ENCODE measurements at places on chromosomes 11 and 22.

DNA sequence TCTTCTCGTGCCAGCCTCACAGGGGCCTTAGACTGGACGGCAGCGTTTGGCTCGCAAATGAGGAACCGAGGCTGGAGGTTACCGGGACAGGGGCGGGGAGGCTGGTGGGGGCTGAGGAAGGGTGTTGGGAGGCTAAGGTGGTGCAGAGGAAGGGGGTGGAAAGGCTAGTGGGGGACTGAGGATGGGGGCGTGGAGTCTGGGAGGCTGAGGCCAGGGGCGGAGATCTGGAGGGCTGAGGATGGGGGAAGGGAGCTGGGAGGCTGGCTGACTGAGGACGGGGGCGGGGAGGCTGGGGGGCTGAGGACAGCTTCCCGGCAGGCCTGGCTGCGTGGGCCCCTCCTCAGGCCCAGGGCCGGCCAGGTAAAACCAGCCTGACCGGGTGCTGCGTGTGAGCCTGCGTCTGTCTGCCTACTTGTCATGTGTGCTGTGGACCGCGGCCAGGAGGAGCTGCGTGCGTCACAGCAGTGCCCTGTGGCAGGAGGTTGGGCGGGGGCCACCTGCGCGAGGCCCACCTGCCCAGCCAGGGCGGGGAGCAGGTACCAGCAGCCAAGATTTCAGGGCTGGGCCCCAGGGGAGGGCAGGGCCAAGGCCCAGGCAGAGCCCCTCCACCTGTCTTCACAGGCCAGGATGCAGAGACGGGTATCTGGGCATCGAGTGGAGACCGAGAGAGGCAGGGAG is 9.4 kb upstream of the PIM3 start:
- no peaks in the 10 kb centered on the region for H3K36me3 ChIP-seq
- no peak overlapping the region for H3K4me3 ChIP-seq
- H3K27ac ChIP-seq, result no peak overlapping the region
- peaks cover 5% of the 10 kb centered on the region for H3K4me1 ChIP-seq
- DNase-seq, result no peak
- H3K27me3 ChIP-seq, result no peaks in the 10 kb centered on the region

DNA sequence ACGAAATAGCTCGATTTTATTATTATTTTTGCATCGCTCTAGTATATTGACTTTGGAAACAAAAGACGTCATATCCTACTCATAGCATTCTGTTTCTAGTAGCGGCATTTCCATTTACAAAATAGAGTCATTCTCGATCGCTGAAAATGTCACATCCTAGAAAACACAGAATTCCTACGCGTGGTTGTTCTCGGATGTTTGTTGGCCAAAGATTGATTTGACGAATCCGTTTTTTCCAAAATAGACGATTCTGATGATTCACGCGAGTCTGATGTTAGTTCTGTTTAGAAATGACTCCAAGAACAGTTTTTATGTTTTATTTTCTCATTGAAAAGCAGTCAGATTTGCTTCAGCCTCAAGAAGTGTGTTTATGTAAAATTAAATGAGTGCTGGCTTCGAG is 47.6 kb downstream of the SMIM38 start:
- H3K27ac ChIP-seq, result no peak overlapping the region
- no peaks in the 10 kb centered on the region for H3K36me3 ChIP-seq
- peaks cover 5% of the 10 kb centered on the region for H3K4me1 ChIP-seq
- H3K4me3 ChIP-seq, result no peak overlapping the region
- H3K27me3 ChIP-seq, result peaks cover 2% of the 10 kb centered on the region

GRCh38 chr11:19646921-19647320 is 65.7 kb upstream of the NAV2 start:
- peaks cover 26% of the 10 kb centered on the region for H3K27me3 ChIP-seq
- no peak for DNase-seq
- no peak overlapping the region for H3K27ac ChIP-seq
- no peak overlapping the region for H3K4me3 ChIP-seq

DNA sequence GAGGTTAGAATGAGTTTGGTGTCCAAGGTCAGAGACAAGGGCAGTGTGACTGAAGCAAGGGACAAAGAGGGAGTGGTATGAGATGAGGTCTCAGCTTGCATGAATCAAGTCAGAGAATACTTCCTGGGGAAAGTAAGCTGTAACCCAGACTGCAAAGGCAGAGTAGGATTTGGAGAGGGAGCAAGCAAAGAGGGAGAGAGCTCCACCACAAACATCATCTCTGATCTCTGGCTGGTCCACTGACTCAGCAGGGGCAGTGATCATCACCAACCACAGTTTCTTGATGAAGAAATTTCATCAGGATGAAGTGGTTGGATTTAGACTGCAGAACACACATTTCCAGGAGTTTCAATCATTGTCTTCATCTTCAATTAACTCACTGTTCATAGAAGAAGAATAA is 54.9 kb upstream of the HMGXB4 start:
- peaks cover 40% of the 10 kb centered on the region for H3K27me3 ChIP-seq
- H3K27ac ChIP-seq, result no peak overlapping the region
- H3K4me3 ChIP-seq, result no peak overlapping the region
- no peaks in the 10 kb centered on the region for H3K4me1 ChIP-seq
- H3K36me3 ChIP-seq, result no peaks in the 10 kb centered on the region

DNA sequence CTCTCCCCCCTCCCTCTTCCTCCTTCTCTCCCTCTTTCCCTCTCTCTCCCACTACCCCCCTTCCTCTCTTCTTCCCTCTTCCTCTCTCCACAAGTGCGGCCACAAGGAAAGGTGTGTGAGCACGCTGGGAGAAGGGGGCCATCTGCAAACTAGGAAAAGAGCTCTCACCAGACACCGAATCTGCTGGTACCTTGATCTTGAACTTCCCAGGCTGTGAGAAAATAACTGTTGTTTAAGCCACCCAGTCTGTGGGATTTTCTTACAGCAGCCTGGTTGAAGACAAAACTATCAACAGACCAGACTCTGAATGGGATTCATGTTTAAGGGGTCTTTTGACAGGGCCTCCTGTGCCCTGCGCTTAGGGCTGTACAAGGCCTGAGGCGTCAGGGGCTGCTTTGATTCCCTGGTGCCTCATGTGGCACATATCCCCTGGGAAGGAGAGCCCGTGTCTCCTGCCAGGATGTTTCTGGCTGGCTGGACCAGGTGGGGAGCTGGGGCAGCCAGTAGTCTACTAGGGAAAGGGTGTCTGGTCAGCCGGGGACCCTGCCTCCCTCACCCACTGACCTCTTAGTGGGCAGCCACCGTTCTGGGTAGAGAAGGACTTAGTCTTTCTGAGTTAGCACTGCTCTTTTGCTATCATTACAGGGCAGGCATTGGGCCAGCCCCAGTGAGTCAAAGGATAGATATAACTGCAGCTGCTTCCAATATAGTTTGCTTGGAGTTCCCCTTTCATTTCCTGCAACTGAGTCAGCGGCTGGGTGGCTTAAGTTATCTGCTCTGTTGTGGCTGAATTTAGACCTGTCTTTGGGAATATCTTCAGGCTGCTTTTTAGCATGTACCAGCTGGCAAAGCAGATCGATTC is 6.2 kb downstream of the PANX1 start:
- peaks cover 54% of the 10 kb centered on the region for H3K4me1 ChIP-seq
- H3K27me3 ChIP-seq, result no peaks in the 10 kb centered on the region

- DNase-seq, result no peak
- no peak overlapping the region for H3K27ac ChIP-seq
- H3K36me3 ChIP-seq, result no peaks in the 10 kb centered on the region
- H3K4me3 ChIP-seq, result no peak overlapping the region
Observed at GRCh38 chr11:75311858-75312288, 39.6 kb downstream of the ARRB1 start.

- no peaks in the 10 kb centered on the region for H3K27me3 ChIP-seq
- H3K4me1 ChIP-seq, result peaks cover 3% of the 10 kb centered on the region
- no peaks in the 10 kb centered on the region for H3K36me3 ChIP-seq
- H3K4me3 ChIP-seq, result no peak overlapping the region
- H3K27ac ChIP-seq, result no peak overlapping the region
Observed at GRCh38 chr22:17228725-17229126, 9.5 kb upstream of the ADA2 start.

- peaks cover 7% of the 10 kb centered on the region for H3K36me3 ChIP-seq
- H3K27me3 ChIP-seq, result no peaks in the 10 kb centered on the region
- H3K4me3 ChIP-seq, result peak overlapping the region; percentile 51
- DNase-seq, result peak; percentile 48
- peak overlapping the region; percentile 84 for H3K27ac ChIP-seq
- H3K4me1 ChIP-seq, result peaks cover 4% of the 10 kb centered on the region
Observed at GRCh38 chr11:95641495-95641894, 148.1 kb downstream of the FAM76B start.

DNA sequence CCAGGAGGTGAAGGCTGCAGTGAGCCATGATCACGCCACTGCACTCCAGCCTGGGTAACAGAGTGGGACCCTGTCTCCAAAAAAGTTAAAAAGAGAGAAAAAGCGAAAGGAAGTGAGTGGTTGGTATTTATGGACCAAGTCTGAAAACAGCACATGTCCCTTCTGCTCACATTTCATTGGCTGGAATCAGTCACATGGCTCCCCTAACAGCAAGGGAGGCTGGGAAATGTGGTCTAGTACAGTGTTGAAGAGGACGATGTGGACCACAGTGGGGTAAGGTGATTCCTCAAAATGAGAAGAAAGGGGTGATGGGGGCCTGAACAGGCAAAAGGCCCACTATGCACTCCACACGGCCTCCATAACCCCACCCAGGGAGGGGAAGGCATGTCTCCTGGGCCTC is 32.5 kb upstream of the SMTN start:
- DNase-seq, result no peak
- no peak overlapping the region for H3K4me3 ChIP-seq
- peaks cover 5% of the 10 kb centered on the region for H3K4me1 ChIP-seq
- H3K27me3 ChIP-seq, result peaks cover 2% of the 10 kb centered on the region

- peaks cover 12% of the 10 kb centered on the region for H3K4me1 ChIP-seq
- H3K27me3 ChIP-seq, result no peaks in the 10 kb centered on the region
- H3K36me3 ChIP-seq, result no peaks in the 10 kb centered on the region
- H3K4me3 ChIP-seq, result no peak overlapping the region
- H3K27ac ChIP-seq, result no peak overlapping the region
Observed at GRCh38 chr22:45248832-45249561, 8.3 kb upstream of the KIAA0930 start.

- H3K27me3 ChIP-seq, result peaks cover 4% of the 10 kb centered on the region
- no peaks in the 10 kb centered on the region for H3K4me1 ChIP-seq
- no peak for DNase-seq
- no peak overlapping the region for H3K27ac ChIP-seq
- H3K4me3 ChIP-seq, result no peak overlapping the region
Observed at GRCh38 chr11:95508219-95508890, 277.4 kb upstream of the SESN3 start.

DNA sequence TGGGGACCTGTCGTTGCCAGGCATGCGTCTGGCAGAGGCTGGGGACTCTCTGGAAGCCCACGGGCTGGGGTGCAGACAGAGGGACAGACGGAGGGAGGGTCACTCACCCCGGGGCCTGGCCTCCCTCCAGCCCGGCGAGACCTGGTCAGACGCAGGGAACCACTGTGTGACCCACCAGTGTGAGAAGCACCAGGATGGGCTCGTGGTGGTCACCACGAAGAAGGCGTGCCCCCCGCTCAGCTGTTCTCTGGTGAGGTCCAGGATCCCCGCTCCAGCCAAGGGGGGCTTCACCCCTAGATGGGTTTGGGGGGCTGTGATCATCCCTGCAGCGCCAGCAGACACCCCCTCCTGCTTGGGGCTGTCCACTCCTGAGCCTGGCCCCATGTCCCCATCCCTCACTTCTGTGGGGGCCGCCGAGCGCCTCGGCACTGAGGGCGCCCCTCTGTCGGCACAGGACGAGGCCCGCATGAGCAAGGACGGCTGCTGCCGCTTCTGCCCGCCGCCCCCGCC is 23.6 kb upstream of the MUC5B start:
- no peak overlapping the region for H3K4me3 ChIP-seq
- H3K27ac ChIP-seq, result no peak overlapping the region
- DNase-seq, result no peak
- no peaks in the 10 kb centered on the region for H3K4me1 ChIP-seq

GRCh38 chr22:47540011-47540410 is 777.6 kb downstream of the TBC1D22A start:
- H3K4me3 ChIP-seq, result no peak overlapping the region
- H3K4me1 ChIP-seq, result no peaks in the 10 kb centered on the region
- H3K27ac ChIP-seq, result no peak overlapping the region
- no peaks in the 10 kb centered on the region for H3K27me3 ChIP-seq
- DNase-seq, result no peak
- H3K36me3 ChIP-seq, result no peaks in the 10 kb centered on the region

DNA sequence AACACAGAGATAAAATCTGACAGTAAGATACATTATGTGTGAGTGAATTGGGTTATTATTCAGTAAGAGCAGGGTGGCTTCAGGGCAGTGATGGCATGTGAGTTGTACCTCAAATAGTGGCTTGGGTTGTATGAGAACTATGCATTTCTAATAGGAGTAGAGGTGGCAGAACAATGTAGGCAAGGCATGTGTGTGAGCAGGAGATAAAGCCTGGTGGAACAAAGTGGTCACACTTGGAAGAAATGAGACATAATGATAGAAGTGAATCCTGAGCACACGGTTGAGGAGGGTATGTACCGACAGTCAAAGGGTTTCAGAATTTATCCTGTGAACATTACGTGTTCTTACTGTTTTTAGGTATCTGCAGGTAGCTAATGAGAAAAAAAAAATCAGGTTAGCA is 159.3 kb downstream of the CASP12 start:
- no peak overlapping the region for H3K27ac ChIP-seq
- no peak overlapping the region for H3K4me3 ChIP-seq
- no peaks in the 10 kb centered on the region for H3K27me3 ChIP-seq
- peaks cover 5% of the 10 kb centered on the region for H3K4me1 ChIP-seq

- no peak overlapping the region for H3K27ac ChIP-seq
- no peak for DNase-seq
- no peak overlapping the region for H3K4me3 ChIP-seq
- peaks cover 24% of the 10 kb centered on the region for H3K4me1 ChIP-seq
- H3K36me3 ChIP-seq, result peaks cover 29% of the 10 kb centered on the region
Observed at GRCh38 chr11:83078269-83078668, 6.6 kb upstream of the RAB30 start.

- H3K36me3 ChIP-seq, result no peaks in the 10 kb centered on the region
- H3K4me1 ChIP-seq, result no peaks in the 10 kb centered on the region
- no peak overlapping the region for H3K27ac ChIP-seq
- no peak overlapping the region for H3K4me3 ChIP-seq
- DNase-seq, result no peak
Observed at GRCh38 chr11:5366856-5367255, 15.5 kb downstream of the OR51B6 start.

- no peaks in the 10 kb centered on the region for H3K4me1 ChIP-seq
- DNase-seq, result no peak
- H3K36me3 ChIP-seq, result no peaks in the 10 kb centered on the region
- H3K27ac ChIP-seq, result no peak overlapping the region
- H3K27me3 ChIP-seq, result no peaks in the 10 kb centered on the region
Observed at GRCh38 chr11:78438298-78438975, 20.8 kb upstream of the GAB2 start.

GRCh38 chr11:104086621-104087020 is 50.2 kb downstream of the DDI1 start:
- H3K4me1 ChIP-seq, result no peaks in the 10 kb centered on the region
- H3K27me3 ChIP-seq, result no peaks in the 10 kb centered on the region
- DNase-seq, result no peak
- H3K27ac ChIP-seq, result no peak overlapping the region

- H3K4me1 ChIP-seq, result no peaks in the 10 kb centered on the region
- H3K27ac ChIP-seq, result no peak overlapping the region
- no peaks in the 10 kb centered on the region for H3K27me3 ChIP-seq
- H3K4me3 ChIP-seq, result no peak overlapping the region
- H3K36me3 ChIP-seq, result no peaks in the 10 kb centered on the region
Observed at GRCh38 chr11:78532991-78533390, 41.7 kb downstream of the NARS2 start.

GRCh38 chr22:19941365-19942082 is at the start of the genes COMT and TXNRD2:
COMT (plus strand) TSS chr22:19941772; CDS start chr22:19962527, 20,755 bp downstream.
TXNRD2 (minus strand) TSS chr22:19941818; CDS start chr22:19941803, 15 bp downstream.
- no peaks in the 10 kb centered on the region for H3K27me3 ChIP-seq
- peaks cover 15% of the 10 kb centered on the region for H3K36me3 ChIP-seq
- peak; percentile 59 for DNase-seq
- H3K4me1 ChIP-seq, result peaks cover 21% of the 10 kb centered on the region

- H3K4me1 ChIP-seq, result no peaks in the 10 kb centered on the region
- H3K4me3 ChIP-seq, result no peak overlapping the region
- H3K36me3 ChIP-seq, result no peaks in the 10 kb centered on the region
- H3K27ac ChIP-seq, result no peak overlapping the region
- H3K27me3 ChIP-seq, result no peaks in the 10 kb centered on the region
Observed at GRCh38 chr22:23094260-23094659, 23.9 kb downstream of the GNAZ start.
